ENCODE measurements at places on chromosomes 11 and 22. TPM values are rescaled to one million over a fixed set of nuclear protein-coding genes. Genes with fewer than 3 reads are reported as not detected.

DNA sequence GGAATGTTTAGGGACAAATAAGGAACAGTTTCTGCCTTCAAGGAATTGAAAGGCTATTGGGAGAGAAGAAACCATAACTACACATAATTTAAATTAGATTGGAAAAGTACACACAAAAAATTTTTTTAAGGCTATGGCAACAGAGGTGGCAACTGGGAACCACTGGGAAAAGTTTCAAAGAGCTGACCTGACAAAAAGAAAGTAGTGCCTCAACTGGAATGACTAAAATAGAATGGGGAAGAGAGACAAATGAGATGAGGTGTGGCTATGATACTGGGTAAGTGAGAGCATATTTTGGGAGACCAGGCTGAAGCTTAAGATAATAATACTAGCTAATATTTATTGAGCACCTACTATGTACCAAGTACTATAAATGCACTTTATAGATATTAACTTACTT, 2.9 kb upstream of the AKIP1 start:
- DNase-seq = no peak

DNA sequence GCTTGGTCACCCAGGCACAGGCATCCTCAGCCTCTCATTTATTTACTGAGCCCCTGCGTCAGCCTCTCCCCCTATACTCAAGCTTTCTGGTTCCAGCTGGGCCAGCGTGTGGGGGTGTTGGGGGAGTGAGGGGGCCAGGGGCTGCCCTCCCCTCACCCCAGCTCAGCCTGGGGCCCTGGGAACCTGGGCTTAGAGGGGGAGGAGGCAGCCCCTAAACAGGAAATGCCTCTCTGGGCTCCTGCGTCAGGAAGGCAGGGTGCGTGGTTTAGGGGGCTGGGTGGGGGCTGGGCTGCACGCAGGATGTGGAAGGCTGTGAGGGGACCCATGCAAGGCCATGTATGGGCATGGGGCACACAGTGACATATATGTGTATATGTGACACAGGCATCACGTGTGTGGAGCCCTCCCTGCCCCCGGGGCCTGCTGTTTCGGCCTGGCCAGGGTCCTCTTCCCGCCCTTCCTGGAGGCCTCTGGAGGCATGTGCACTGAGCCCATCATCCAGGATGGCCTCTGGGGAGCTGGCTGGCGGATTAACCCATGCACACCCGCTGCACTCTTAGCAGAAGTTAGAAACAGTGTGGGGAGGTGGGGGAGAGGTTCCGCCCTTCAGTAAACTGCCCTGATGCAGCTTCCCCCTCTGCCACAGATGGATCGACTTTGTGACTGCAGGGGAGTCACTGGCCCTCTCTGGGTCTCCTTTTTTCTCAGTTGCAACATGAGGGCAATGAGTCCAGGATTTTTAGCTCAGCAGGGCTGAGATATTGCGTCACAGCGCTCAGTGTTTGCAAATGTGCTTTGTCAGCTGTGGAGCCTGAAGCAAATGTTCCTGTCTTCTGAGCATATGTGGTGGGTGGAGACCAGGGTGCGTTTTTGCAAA, 1.1 kb upstream of the CD248 start:
- DNase-seq = no peak

DNA sequence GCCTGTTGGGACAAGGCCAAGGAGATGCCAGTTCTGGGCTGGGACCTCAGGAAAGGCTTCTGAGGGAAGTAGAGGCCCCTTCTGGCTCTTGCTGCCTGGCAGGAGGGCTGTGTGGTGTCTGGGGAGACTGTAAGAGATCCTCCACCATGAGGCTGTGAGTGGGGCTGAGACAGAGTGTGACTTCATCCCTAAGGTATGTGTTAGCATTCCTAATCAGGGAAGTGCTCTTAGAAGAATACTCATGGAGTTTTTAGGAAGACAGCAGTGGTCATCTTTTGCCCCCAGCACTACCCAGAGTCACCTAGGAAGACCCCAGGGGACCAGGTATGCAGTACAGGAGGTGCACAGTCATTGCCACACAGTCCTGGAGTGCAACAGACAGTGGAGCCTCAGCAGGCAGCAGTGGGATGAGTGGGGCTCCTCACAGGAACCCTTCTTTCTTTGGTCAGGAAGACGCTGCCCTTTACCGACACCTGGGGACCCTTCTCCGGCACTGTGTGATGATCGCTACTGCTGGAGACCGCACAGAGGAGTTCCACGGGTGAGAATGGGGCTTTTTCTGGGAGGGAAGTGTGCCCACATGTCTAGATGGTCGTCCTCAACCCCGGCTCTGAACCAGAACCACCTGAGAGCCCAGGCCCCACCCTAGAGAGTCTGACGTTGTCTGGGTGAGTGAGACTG, 2.8 kb downstream of the RIC8A start:
- no peak for DNase-seq

GRM5 gene
- total RNA-seq = 0.03 TPM

RCN1 gene
- 120 TPM for total RNA-seq

Measured in Panc1 (cell line).